ENCODE measurements at places on chromosomes 4 and X. TPM values are rescaled to one million over a fixed set of nuclear protein-coding genes. Genes with fewer than 3 reads are reported as not detected.

SRPX2 gene
- 30.4 TPM for total RNA-seq

KCND1 gene
- total RNA-seq, result 2.1 TPM

CYBB gene
- total RNA-seq, result 9.3 TPM

FOXO4 gene
- total RNA-seq, result 19.5 TPM

ATP6AP2 gene
- 96.7 TPM for total RNA-seq

BANK1 gene
- total RNA-seq, result 1.1 TPM

DCX gene
- total RNA-seq, result 20.8 TPM

CPXCR1 gene
- total RNA-seq, result not detected

CWH43 gene
- 0.72 TPM for total RNA-seq

GUCY1A1 gene
- total RNA-seq, result 47.1 TPM

CRMP1 gene
- 7.3 TPM for total RNA-seq

HPGDS gene
- total RNA-seq, result 2.8 TPM
